ENCODE measurements at places on chromosomes 16 and 17. TPM values are rescaled to one million over a fixed set of nuclear protein-coding genes. Genes with fewer than 3 reads are reported as not detected.

Gene GP1BA
- total RNA-seq: 0.04 TPM

Gene TBX21
- 0.09 TPM for total RNA-seq

Gene GLIS2
- 6.5 TPM for total RNA-seq

Gene CEP295NL
- total RNA-seq: 1.4 TPM

Gene CA7
- total RNA-seq: not detected

Gene PRRT2
- 8.3 TPM for total RNA-seq

Gene NKD1
- total RNA-seq: 4.2 TPM

Gene SOX8
- total RNA-seq: 31.1 TPM

Gene KRT17
- 1.6 TPM for total RNA-seq

Gene TVP23B
- 29.3 TPM for total RNA-seq

Gene GDPD1
- 1.6 TPM for total RNA-seq

Gene CACNG4
- total RNA-seq: 2.3 TPM

Gene CSF3
- total RNA-seq: 0.13 TPM

Gene MT1A
- 0.58 TPM for total RNA-seq

Gene GINS2
- total RNA-seq: 8.5 TPM

Gene KRTAP4-3
- total RNA-seq: not detected

All from muscle of leg (tissue), 16 donors.